ENCODE measurements at places on chromosomes 12 and 14.
A peak's percentile ranks its signal among the peaks of the same experiment; 100 is the strongest.

GRCh38 chr12:81888961-81889360 lies 129.8 kb upstream of the PPFIA2 start:
- DNase-seq, result no peak

DNA sequence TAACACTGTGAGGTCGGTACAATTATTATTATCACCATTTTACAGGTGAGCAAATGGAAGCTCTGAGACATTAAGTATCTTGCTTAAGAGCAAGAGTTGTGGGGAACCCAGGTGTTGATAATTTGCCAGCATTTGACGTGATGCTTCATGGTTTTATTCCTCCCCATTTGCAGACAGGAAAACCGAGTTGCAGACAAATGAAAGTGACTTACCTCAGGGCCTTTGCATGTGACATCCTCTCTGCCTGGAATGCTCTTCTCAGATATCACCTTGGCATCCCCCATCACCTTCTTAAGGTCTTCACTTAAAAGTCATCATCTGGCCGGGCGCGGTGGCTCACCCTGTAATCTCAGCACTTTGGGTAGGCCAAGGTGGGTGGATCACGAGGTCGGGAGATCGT lies 21.0 kb upstream of the P2RX7 start:
- no peak for DNase-seq

GRCh38 chr12:109542014-109542413 lies 31.3 kb downstream of the MMAB start:
- DNase-seq, result no peak

DNA sequence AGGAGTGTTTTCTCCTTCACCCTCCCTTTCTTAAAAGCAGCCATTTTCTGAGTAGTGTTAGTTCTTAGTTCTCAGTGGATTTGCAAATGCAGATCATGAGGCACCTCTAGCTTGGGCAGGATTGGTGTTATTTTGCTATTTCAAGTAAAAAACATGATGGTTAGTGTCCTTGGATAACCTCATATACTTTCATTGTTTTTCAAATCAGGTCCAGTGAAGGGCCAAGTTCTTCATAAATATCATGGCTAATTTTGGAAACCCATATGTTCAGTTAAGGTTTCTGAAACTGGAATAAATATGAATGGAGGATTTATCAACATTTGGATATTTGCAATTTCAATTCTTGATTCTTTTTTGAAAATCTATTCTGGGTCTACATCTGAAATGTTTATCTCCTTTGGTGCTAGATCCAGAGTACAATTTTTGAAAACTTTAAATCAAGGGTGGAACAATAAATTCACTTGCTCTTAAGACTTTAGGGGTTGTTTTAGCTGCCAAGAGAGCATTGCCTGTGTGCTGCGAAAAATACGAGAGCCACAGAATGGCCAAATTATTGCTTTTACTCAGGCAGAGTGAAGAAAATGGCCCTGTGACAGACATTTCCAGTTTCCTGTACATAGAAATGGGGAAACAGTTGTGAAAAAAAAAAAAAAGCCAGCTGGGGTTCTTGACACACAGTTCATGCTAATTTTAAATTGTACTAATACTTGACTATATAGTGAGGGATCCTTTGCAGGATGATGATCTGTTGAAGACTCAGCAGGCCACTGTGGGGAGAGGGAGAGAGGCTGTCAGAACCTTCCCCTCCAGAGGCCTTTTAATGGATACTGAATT lies 104.6 kb downstream of the BICD1 start:
- no peak for DNase-seq

DNA sequence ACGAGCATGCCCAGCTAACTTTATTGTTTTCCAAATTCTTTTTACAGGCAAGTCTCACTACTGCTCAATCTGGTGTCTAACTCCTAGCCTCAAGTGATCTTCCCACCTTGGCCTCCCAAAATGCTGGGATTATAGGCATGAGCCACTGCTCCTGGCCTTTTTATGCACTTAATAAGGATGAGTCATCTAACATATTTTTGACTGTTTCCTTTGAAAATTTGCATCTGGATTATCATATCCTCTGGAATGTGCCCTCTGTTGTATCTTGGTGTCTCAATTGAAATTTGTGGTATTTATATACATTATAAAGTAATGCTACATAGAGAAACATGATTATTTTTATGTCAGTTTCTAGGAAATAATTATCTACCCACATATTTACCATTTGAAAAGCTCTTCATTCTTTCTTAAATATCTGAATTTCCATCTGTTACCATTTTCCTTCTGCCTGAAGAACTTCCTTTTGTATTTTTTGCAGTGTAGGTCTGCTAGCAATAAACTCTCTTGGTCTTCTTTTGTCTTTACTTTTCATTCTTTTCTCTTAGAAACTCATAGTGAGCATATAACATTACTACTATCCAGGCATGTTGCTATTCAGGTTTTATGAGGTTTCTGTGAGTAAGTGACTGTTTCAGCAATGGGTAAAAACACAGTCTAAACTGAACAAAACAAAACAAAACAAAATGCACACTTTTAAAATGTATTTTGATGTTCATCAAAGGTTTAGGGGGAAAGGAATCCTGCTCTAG lies 52.8 kb upstream of the CNOT2 start:
- DNase-seq, result no peak

- no peak for DNase-seq
Observed at GRCh38 chr12:120209851-120210250, 8.9 kb upstream of the RPLP0 start.

DNA sequence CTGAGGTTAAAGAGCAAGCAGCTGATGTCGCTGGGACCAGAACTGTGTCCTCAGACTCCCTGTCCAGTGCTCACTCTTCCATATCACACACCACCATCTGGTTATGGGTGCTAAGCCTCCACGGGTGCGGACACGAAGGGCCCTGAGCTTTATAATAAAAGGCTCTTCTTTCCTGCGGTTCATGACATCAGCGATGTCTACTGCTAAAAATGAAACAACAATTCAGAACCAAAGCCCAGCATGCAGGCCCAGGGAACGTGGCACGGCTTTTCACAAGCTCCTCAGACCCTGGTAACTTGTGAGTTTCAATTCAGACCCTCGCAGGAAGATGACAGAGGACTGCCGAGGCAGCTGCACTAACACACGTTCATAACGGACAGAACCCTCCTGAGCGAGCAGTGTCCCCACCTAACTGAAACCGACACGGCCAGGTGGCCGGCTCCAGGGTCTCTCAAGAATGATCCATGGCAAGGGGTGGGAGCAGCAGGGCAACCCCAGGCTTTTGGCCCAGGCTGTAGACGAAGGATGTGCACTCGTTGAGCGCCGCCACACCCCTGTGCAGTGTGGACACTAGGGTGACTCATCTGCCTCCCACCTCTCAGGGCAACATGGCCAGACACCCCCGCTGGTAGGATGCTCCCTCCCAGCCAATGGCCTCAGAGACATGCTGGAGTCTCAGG lies 180.3 kb downstream of the CALM1 start:
- no peak for DNase-seq

- DNase-seq, result peak; percentile 58
Observed at GRCh38 chr14:24171422-24172260, at the start of gene REC8. TSS of gene REC8 (plus strand) at chr14:24172080. CDS start at chr14:24172553, 473 bp downstream.

GRCh38 chr12:98741196-98741555 lies 96.1 kb downstream of the APAF1 start:
- DNase-seq, result no peak

DNA sequence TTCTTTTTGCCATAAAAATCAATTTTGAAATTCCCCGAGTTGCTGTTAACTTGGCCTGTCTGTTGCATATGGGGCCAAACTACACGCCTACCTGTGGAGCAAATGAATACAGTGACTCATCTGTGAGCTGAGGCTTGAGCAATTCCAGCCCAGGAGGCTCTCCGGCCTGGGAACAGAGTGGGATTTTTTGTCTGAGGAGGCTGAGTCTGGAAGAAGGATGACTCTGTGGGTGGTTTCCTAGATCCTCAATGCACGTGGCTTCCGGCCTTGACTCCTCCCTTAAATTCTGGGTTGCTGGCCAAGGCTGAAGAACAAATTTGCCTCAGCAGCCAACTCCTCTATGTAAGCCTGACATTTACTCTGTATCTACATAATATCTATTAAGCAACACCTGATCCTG lies 124.1 kb downstream of the SSPN start:
- no peak for DNase-seq

GRCh38 chr12:18074001-18074400 lies 16.0 kb downstream of the RERGL start:
- no peak for DNase-seq

- no peak for DNase-seq
Observed at GRCh38 chr12:51976376-51977160, 25.1 kb downstream of the ACVR1B start.
